Activated naive CD4-positive, alpha-beta T cell treated with anti-CD3 and anti-CD28 coated beads for 36 hours (primary cell): ENCODE measurements at places on chromosomes 3 and 15.

- no peak for DNase-seq
Observed at GRCh38 chr3:194574639-194575483, 58.4 kb downstream of the TMEM44 start.

DNA sequence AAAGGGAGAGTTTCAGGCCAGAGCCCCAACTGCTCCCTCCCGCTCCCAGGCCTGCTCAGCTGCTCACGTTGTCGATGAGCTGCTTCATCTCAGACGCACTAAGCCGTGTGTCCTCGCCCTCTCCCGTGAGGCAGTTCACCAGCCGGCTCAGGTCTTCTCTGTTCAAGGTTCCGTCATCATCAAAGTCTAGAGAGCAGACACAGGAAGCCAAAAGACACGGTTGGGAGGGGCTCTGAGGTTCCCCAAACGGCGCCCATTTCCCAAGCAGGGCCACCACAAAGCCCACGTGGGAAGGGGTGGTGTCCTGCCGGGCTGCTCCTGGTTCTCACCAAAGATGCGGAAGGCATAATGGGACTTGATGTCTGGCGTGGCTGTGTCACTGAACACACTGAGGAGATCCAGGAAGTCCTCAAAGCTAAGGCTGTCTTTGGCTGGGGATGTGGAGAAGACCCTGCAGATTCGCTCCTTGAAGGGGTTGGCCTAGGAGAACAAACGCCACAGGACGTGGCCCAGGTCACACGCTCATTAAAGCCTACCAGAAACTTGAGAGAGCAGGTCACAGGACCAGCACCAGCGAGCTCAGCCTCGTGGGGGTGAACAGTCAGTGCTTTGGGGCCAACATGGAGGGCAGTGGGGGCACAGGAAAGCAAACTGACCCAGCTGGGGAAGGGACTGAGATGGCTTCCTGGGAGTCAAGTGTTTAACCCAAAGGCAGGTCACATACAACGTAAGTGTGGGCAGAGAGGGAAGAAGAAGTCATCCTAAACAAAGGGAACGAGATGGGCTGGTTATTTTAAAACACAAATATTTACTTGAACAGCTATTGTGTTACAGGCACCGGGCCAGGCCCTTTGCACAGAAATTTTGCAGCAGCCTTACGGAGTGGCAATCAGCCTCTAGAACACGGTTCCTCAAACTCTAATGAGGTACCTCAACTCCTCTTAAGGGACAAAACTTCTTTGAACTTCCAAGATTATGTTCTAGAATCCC is 2.4 kb downstream of the CIB1 start:
- DNase-seq = peak; percentile 90

DNA sequence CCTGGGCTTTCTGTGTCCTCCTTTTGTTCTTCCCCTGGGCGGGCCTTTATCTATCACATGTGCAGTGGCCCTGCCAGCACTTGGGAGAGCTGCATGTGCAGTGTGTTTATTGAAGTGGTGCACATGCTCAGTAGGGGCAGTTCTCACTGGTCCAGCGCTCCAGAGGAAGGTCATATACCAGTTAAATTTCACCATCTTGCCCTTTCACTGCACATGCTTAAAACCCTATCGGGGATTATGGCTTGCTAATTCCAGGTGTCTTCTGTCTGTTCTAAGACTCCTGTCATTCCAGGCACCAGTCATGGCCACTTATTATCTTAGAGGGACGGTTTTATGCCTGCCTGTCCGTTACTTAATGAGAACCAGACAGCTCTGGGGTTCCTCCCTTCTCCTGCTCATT is 52.2 kb downstream of the ROPN1B start:
- no peak for DNase-seq

GRCh38 chr15:59642351-59642750 is 15.0 kb downstream of the GTF2A2 start:
- no peak for DNase-seq

GRCh38 chr3:157247391-157247790 is 87.4 kb upstream of the CCNL1 start:
- DNase-seq = no peak

- DNase-seq = no peak
Observed at GRCh38 chr3:155572085-155572484, 172.8 kb downstream of the PLCH1 start.

- DNase-seq = no peak
Observed at GRCh38 chr3:159731254-159731653, 257.4 kb upstream of the IL12A start.

- DNase-seq = no peak
Observed at GRCh38 chr15:69657626-69658025, 205.0 kb downstream of the RPLP1 start.

DNA sequence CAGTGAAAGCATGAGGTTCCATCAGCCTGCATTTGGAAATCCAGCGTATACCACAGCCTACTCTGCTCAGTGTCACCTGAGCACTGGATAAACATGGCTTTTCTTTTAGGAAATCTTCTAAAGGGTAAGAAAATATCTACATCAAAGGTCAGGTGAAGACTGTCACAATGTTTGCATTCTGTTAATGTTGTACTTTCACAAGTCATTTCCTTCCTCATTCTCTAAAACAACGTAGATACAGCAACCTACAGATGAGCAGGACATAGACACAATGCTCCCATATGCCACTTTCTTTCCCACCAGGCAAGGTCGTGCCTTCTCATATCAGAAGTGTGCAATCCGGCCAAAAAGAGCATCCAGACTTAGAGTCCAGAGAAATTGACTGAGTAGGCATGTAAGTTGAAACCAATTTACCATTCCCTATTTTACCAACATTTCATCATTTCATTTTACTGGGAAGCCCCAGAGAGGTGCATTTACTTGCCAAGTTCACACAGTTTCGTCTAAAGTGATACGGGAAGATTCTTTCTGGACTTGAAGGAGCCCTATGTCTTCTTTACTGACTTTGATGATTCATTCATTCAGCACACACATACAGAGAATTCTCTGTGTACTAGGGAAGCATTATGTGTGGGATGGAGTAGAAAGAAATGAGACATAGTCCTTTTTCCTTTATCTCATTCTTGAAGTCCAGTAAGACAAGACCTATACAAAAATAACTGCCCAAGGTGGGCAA is 30.6 kb upstream of the LPP start:
- DNase-seq = no peak

DNA sequence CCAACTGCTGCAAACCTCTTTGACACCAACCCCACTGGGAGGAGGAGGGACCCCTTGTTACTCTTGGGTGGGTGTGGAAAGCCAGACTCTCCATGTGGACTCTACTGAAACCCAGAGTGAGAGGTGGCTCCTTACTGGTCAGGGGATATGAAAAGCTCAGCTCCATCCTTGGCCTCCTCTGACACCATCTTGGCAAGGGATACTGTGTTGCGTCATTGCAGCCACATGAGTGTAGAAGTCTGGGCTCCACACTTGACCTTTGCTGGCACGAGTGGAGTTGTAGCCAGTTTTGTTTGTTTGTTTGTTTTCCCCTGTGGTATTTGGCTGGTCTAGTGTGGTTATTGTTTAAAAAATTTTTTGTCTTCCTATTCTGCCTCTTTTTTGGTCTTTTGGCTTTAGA is 289.1 kb downstream of the GAP43 start:
- DNase-seq = no peak

DNA sequence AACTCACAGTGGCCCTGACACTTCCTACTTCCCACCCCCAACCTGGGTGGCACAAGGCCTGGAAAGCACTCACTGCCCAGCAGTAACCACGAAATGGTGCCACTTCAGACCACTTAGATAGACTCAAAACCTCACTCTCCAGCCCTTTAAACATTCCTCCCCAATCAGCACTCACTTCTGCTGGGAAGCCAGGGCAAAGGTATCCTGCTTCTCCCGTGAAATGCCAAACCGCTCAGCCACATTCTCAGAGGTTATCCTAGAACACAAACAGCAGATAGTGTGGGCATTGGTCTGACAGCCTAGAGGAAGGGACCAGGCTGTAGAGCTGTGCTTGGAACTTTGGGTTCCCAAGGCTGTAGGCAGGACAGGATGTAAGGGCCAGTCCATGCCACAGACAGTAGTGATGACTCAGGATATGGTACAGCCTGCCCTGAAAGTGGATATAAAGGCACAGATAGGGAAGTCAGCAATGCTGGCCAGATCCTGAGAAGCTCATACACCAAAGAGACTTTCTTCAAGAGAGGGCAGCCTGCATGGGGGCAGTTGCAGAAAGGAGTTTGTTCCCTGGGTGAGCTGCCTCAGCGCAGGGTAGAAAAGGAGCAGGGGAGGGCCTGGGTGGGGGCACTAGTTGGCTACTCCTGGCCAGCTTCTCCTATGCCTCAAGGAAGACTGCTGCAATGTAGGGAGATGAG is 9.2 kb downstream of the ACAA1 start:
- no peak for DNase-seq

DNA sequence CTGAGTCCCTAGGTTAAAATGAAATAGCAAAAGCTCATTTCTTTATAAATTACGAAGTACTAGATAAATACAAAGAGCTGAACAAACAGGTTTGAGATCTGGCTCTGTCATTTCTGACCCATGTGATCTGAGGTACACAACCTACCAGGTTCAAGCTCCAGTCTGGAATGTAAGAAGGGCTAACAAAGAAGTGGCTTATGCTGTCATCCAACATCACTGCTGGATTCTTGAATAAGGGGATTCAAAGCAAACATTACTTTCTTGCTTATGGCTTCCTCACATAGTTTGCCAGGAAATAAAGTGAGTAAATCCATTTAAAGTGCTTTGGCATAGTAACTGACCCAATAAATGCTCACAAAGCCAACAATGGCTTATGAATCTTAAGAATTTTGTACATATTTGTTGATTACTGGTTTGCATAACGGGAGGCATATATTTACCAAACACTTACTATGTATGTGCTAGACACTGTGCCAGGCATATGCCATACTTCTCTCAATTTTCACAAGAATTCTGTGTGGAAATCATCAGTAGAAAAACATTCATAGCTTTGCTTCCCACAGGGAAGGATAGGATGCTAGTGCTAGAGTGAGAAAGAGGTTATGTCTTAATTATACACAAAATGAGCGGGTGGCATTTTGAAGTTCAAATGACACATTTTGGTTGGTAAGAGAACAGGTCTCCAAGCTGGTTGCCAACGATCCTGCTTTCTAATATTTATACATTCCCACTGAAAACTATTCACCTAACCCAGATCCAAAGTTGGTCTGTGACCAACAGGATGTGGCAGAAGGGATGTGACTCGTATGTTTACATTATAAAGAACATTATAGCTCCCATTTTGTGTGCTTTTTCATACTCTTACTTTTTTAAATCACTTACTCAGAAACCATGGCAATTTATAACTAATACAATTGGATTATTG is 38.7 kb upstream of the CSPG5 start:
- no peak for DNase-seq

- no peak for DNase-seq
Observed at GRCh38 chr3:65545429-65545828, 493.3 kb downstream of the MAGI1 start.

- DNase-seq = peak; percentile 48
Observed at GRCh38 chr3:43894176-43895049, 203.7 kb downstream of the ABHD5 start.

GRCh38 chr3:192897005-192897404 is 20.7 kb downstream of the MB21D2 start:
- no peak for DNase-seq

DNA sequence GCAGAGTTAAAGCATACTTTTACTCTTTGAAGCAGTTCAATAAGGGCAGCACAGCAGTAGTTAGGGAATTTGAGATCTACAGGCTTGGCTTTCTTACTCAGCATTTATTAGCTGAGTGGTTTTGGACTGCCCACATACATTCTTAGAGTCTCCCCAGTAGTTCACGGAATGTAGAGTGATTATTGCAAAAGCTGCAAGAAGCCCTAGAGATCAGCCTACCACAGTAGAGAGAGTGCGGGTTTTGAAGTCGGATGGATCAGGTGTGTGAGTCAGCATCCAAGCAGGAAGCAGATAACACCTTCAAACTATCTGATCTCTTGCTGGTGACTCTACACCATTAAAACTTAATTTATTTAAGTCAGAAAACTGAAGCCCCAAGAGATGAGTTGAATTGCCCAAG is 171.9 kb downstream of the SYNPR start:
- DNase-seq = no peak

DNA sequence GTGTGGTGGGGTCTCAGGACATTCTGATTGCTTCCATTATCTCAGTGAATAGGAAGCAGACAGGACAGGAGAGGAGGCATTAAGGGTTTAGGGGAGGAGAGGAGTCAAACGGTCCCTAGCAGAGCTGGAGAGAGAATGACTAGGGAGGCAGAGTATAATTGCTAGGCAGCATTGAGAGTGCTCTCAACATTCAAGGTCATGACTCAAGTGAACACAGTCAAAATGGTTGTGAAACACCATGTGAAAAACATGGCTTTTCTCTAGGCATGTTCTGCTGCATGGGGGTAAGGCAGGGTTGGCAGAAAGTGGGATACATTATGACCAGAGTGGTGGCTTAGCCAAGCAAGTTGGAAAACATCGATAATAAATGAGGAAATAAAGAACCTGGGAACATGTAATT is 19.5 kb upstream of the HRH1 start:
- DNase-seq = no peak

DNA sequence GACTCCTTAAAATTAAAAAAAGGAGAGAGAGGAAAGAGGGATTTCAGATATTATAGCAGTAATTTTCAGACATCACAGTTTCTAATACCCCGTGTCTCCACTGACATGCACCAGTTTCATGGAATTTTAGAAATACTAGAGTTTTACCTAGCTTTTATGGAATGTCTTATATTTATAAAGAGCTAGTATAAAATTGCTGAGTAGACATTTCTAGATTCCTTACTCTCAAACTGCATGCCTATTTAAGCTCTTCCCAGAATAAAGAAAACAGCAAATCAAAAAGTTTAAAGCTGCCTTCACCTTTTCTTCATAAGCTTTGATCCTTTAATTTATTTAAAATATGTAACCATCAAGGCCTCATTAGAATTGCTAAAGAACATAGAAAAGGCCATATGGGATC is 247.4 kb upstream of the IL12A start:
- DNase-seq = no peak

GRCh38 chr3:43218921-43219320 is 67.4 kb upstream of the SNRK start:
- no peak for DNase-seq

- no peak for DNase-seq
Observed at GRCh38 chr15:77406846-77407245, 13.1 kb downstream of the PEAK1 start.

GRCh38 chr3:54283470-54283869 is 161.1 kb downstream of the CACNA2D3 start:
- DNase-seq = no peak

DNA sequence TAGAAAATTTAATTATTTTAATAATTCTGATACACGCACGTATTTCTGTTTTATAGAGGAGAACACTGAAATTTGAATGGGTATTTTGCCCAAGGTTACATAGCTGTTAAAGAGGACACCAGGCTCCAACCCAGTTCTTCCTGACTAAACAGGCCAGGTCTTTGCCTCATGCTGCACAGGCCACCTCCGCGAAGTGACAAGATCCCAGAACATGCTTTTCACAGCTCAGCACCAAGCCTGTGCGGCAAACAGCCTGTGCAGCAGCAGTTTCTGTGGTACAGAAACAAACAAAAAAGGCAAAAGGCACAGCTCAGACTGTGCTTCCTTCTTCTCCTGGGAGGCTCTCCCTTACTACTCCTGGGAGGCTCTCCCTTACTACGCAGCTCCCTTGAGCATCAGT is 6.5 kb downstream of the FOXL2 start:
- no peak for DNase-seq

GRCh38 chr3:159892801-159893200 is 95.8 kb upstream of the IL12A start:
- DNase-seq = no peak

GRCh38 chr3:109175411-109175810 is 38.9 kb downstream of the C3orf85 start:
- no peak for DNase-seq

GRCh38 chr3:37943126-37943525 is 47.5 kb upstream of the VILL start:
- no peak for DNase-seq
